Mesothelial cell of epicardium (in vitro differentiated cells): ENCODE measurements at places on chromosomes 11 and 22. TPM values are rescaled to one million over a fixed set of nuclear protein-coding genes. Genes with fewer than 3 reads are reported as not detected.

- H3K4me3 ChIP-seq: no peak overlapping the region
- peaks cover 12% of the 10 kb centered on the region for H3K4me1 ChIP-seq
- H3K36me3 ChIP-seq: no peaks in the 10 kb centered on the region
- no peak overlapping the region for H3K27ac ChIP-seq
Observed at GRCh38 chr22:39947220-39948216, 12.7 kb upstream of the TMA7B start.

DNA sequence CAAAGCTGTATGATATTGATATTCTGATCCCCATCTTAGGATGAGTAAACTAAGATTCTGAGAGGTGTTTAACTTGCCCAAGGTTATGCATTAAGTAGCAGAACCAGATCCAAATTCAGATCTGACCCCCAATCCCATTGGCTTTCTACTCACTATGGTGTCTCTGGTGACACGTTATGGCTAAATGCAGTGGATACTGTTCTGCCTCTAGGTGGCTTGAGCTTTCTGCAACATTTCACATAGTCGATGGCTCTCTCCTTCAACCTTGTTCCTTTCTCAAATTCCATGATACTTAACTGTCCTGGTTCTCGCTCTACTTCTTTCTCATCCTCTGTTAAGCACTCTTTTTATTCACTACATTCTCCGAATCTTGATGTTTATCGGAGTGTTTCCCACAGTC, 9.4 kb downstream of the C11orf97 start:
- no peaks in the 10 kb centered on the region for H3K27me3 ChIP-seq
- no peak overlapping the region for H3K27ac ChIP-seq
- no peak for DNase-seq
- no peaks in the 10 kb centered on the region for H3K36me3 ChIP-seq
- peaks cover 33% of the 10 kb centered on the region for H3K4me1 ChIP-seq

GRCh38 chr11:36044636-36045035, 100.8 kb downstream of the LDLRAD3 start:
- no peak for DNase-seq
- no peaks in the 10 kb centered on the region for H3K27me3 ChIP-seq
- H3K27ac ChIP-seq: peak overlapping the region; percentile 35
- peaks cover 7% of the 10 kb centered on the region for H3K36me3 ChIP-seq

- peaks cover 22% of the 10 kb centered on the region for H3K4me1 ChIP-seq
- H3K27ac ChIP-seq: peak overlapping the region; percentile 86
Observed at GRCh38 chr22:19429950-19430889, 1.3 kb downstream of the HIRA start.

GRCh38 chr11:11661326-11662040, 39.7 kb upstream of the GALNT18 start:
- DNase-seq: no peak
- H3K4me1 ChIP-seq: no peaks in the 10 kb centered on the region
- no peaks in the 10 kb centered on the region for H3K36me3 ChIP-seq
- H3K27ac ChIP-seq: no peak overlapping the region
- H3K27me3 ChIP-seq: peaks cover 65% of the 10 kb centered on the region
- no peak overlapping the region for H3K4me3 ChIP-seq

DNA sequence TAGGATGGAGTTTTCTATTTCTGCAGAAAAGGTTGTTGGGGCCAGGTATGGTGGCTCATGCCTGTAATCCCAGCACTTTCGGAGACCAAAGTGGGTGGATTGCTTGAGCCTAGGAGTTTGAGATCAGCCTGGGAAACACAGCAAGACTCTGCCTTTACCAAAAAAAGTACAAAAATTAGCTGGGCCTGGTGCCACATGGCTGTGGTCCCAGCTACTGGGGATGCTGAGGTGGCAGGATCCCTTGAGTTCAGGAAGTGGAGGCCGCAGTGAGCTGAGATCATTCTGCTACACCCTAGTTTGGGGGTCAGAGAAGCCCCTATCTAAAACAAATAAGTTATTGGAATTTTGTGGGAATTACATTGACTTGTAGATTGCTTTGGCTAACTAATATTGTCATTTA, 71.7 kb downstream of the FDX1 start:
- peaks cover 10% of the 10 kb centered on the region for H3K4me1 ChIP-seq
- DNase-seq: no peak
- H3K27me3 ChIP-seq: no peaks in the 10 kb centered on the region
- H3K4me3 ChIP-seq: no peak overlapping the region
- H3K27ac ChIP-seq: no peak overlapping the region

- no peaks in the 10 kb centered on the region for H3K4me1 ChIP-seq
- no peak for DNase-seq
- H3K4me3 ChIP-seq: no peak overlapping the region
- no peaks in the 10 kb centered on the region for H3K36me3 ChIP-seq
- H3K27me3 ChIP-seq: no peaks in the 10 kb centered on the region
Observed at GRCh38 chr11:12175694-12176241, 65.4 kb downstream of the MICAL2 start.

GRCh38 chr11:63672156-63672463, 934 bp upstream of the ATL3 start:
- DNase-seq: no peak
- H3K27me3 ChIP-seq: no peaks in the 10 kb centered on the region
- no peak overlapping the region for H3K4me3 ChIP-seq
- H3K4me1 ChIP-seq: peaks cover 13% of the 10 kb centered on the region
- no peak overlapping the region for H3K27ac ChIP-seq

The LGALS12 gene
- 0.58 to 0.89 TPM (median 0.79 TPM) in 3 replicates for total RNA-seq
